Hematopoietic multipotent progenitor cell treated with erythropoietin and hydrocortisone succinate and interleukin-3 and kit ligand, for 6 days (in vitro differentiated cells): ENCODE measurements at places on chromosomes 6 and 20.
A peak's percentile ranks its signal among the peaks of the same experiment; 100 is the strongest.

- DNase-seq, result no peak
Observed at GRCh38 chr6:152053332-152053731, 245.8 kb downstream of the ESR1 start.

DNA sequence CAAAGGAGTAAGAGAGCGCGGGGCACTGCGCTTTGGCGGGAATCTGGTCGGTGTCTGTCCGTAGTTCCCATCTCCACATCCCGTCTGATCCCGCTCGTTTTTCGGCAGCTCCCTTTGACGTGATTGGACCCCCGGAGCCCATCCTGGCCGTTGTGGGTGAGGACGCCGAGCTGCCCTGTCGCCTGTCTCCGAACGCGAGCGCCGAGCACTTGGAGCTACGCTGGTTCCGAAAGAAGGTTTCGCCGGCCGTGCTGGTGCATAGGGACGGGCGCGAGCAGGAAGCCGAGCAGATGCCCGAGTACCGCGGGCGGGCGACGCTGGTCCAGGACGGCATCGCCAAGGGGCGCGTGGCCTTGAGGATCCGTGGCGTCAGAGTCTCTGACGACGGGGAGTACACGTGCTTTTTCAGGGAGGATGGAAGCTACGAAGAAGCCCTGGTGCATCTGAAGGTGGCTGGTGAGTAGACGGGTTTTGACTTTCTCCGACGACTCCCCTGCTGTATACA lies 1.4 kb downstream of the BTN1A1 start:
- DNase-seq, result peak; percentile 44

GRCh38 chr20:48800177-48800576 lies 27.6 kb downstream of the PREX1 start:
- DNase-seq, result peak; percentile 89

DNA sequence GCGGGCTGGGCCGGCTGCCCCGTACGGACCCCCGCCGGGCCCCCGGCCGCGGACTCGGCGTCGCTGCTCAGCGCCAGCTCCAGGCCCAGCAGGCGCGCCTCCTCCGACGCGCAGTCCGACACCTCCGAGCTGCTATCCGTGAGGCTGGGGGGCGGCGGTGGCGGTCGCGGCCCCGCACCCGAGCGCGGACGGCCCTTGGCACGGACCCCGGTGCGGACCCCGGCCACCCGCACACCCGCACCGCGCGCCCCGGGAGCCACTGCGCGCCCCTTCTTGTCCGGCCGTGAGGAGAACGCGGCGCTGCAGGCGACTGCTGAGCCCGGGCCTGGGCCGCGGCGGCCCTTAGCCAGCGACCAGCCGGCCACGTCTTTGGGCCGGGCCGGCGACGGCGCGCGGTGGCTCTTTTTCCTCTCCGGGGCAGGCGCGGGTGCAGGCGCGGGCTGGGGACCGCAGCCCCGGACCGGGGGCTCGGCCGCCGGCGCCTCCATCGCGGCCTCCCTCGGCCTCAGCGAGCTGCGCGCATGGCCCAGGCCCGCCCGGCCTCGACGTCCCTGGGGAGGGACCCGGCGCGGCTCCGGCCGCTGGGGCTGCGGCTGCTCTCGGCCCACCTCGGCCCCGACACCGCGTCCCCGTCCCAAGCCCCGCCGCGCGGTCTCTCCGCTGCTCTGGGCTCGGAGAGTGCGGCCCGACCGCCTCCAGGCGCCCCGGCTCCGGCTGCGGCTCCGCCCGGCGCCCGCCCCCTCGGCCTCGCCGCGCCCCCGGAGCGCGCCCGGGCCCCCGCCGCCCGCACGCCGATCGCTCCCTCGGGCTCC lies 12.9 kb upstream of the TLDC2 start:
- DNase-seq, result no peak

- no peak for DNase-seq
Observed at GRCh38 chr6:37502703-37503291, 3.1 kb upstream of the CCDC167 start.

DNA sequence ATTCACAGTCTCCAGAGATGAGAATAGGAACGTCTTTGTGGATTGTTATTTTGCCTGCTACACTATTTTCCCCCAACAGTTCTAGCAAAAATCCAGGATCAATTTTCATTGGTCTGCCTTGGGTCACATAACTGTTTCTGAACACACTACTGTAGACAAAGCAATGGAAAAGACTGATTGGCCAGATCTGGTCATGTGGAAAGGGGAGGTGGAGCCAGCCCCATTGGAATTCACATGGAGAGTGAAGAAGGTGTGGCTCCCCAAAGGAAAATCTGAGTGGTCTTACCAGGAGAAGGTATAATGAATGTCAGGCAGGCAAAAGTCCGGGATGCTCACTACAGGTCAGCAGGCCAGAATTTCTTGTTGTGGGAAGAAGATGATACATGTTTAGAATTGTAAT lies 9.5 kb upstream of the TP53RK start:
- DNase-seq, result no peak

DNA sequence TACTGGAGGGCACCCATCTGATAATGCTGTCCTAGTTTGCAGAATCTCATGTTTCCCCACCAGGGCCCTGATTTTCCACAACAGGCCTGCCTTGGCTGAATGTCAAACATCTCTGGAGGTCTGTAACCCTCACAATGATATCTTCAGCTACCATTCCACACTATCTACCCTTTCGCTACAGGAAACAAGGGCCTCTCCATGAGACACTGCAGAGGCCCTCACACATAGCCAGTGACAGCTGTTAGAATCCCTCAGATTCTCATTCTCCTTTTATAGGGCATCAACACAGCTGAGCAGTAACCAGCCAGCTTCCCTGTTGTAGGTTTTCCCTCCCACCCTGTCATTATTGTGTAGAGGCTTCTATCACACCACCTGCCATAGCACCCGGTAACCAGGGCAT lies 29.6 kb upstream of the MICB start:
- peak; percentile 33 for DNase-seq

- DNase-seq, result no peak
Observed at GRCh38 chr20:63333241-63333836, 27.8 kb downstream of the CHRNA4 start.

DNA sequence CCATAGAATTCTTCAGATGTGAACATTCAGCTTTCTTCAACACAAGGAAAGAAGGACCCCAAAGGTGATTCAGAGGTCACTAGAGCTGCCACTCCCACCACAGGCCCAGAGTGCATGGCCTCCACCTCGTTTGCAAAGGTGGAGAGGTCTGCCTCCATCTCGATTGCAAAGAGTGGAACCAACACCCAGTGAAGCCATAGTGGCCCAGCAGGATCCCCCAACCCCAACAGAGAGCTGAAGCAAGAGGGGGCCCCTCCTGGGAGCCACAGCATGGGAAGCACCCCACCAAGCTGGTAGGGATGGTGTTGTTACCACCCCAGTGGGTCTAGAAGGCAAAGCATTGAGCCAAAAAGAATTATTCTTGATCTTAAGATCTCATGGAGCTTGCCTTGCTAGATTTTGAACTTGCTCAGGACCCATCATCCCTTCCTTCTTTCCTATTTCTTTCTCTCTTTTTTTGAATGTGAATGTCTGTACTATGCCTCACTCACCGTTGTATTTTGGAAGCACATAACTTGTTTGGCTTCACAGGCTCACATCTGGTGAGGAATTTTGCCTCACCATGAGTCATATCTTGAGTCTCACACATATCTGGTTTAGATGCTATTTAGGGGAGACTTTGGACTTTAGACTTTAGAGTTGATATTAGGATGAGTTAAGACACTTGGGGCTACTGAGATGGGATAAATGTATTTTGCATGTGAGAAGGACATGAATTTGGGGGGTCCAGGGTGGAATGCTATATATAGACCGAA lies 119.2 kb downstream of the ANKRD60 start:
- DNase-seq, result no peak

DNA sequence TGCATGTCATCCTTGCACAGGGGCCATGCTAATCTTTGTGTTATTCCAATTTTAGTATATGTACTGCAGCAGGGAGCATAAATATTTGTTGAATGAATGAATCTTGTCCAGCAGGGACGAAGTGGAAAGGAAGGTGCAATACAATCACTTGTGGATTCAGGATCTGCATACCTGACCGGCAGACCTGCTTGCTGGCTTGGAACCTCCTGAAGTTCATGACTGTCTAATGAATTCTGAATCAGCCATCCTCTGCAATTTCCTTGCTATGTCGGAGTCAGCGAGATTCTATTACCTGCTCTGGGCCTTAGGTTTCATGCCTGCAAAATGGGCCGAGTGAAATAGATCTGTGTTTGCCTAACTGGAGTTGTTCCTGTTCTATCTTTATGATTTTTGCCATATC lies 17.4 kb upstream of the NCOA3 start:
- DNase-seq, result no peak

- no peak for DNase-seq
Observed at GRCh38 chr20:56663660-56664059, 34.6 kb downstream of the TFAP2C start.

DNA sequence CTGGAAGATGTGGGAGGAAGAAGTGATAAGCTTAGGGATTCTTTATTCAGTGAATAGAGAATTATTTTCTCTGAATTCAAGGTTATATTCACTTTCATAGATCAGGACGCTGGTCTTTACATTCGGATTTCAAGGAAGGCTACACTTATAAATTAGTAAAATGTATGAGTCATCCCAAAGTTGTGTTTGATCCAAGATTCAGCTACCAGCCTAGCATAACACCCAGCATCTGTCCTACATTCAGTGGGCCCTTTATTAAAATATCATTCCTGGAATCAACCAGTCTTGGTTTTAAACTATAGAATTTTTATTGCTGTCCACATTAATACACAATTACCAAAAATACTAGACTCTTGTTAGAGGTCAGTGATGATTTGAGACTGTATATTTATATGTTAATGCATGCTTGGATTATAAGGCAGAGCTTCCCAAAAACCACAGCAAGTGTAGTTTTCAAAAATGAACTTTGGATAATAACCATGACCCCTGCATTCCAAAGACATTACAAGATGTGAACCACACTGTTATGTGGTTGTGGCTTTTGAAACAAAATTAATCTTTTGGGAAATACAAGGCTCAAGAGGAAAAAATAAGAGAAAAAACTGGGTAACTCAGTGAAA lies 210.7 kb upstream of the CNR1 start:
- no peak for DNase-seq

DNA sequence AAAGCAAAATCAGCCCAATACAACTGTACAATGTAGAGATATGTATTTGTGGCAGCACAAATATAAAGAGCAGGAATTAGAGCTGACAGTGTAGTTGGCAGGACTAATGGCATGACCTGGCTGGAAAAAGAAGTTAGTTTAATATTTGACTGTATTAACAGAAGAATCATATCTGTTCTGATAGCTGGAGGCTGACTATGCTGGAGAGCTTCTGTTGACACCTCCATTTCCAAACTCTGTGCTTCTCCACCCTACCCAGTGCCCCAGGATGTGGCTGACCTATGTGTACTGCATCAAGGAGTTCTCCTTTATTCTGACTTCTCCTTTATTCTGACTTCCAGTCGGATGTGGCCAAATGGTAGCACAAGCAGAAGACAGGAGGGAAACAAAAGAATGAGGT lies 299.3 kb downstream of the PKHD1 start:
- DNase-seq, result no peak

DNA sequence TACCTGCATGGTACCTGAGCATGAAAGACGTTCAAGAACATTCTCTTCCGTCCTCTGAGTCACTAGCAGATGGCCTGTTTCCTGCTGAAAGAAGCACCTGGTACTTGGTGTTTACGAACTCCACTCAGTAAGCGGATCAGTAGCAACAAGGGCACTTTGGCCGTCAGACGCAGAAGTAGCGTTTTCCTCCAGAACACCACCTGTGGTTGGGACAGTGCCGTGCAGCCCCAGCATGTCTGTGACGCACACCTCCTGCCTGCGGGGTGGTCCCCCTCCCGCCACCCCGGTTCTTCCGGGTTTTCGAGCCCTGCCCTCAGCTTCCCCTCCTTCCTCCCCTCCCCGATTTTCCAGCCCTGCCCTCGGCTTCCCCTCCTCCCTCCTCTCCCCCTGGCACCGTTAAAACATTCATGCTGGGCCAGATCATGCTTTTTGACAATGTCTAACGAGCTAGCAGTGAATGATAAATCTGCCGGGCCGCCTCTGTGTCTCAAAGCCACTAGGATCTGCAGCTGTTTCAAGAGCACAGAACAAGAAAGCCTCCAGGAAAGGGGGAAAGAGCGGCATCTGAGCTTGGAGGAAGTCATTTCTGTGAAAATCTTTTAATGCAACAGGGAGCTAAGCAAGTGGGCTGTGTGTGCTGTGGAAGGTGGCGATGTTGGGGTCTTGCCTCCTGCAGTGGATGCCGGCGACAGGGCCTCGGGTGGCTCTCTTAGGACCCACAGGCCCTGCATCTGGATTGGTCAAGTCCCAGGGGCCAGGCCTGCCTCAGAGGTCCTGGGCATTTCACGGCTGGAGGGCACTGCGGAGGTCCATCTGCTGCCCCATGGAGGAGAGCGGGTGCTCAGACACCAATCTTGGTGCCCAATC lies 207.9 kb downstream of the ERMARD start:
- DNase-seq, result peak; percentile 9

GRCh38 chr20:62317167-62317655 lies 14.4 kb downstream of the ADRM1 start:
- no peak for DNase-seq

DNA sequence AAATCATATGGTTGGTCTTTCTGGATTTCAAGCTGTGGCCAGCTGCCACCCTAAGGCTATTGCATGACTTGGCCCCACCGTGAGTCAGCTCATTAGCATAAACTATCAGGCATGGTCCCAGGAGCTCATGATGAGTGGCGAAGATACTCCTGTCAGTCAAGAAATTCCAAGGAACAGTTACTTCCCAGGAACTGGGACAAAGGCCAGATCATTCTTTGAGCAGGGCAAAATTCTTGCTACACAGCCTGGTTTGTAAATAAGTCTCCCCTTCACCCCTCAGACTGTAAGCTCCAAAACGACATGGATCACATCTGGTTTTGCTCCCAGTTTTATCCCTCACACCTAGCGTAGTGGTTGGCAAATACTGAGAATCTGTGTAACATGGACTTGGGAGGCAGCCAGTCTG lies 33.0 kb upstream of the KIAA1586 start:
- DNase-seq, result no peak

DNA sequence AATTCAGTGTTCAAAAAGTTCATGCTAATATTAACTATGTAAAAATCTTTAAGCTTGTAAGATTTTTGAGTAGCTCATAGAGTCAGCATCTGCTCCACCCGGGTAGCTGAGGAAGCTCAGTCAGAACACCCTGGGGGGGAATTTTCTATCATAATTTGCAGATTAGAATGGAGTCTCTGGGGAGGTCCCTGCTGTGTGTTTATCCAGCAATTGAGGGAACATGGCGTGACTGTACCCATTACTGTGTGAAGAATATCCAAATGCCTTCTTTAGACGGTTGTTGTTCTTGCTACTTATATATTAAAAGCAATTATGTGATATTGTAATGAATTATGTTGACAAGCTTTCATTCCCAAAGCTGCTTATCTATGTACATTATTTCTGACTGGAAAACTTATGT lies 64.8 kb downstream of the AIG1 start:
- DNase-seq, result no peak
